ENCODE measurements at places on chromosomes 13 and 19. TPM values are rescaled to one million over a fixed set of nuclear protein-coding genes. Genes with fewer than 3 reads are reported as not detected.
A peak's percentile ranks its signal among the peaks of the same experiment; 100 is the strongest.

- no peak for DNase-seq
Observed at GRCh38 chr19:28936001-28936400, 276.9 kb downstream of the UQCRFS1 start.

Gene GPR183
- total RNA-seq: 43.7 TPM

- no peak for DNase-seq
Observed at GRCh38 chr13:82898586-82898985, 983.7 kb downstream of the SLITRK1 start.

DNA sequence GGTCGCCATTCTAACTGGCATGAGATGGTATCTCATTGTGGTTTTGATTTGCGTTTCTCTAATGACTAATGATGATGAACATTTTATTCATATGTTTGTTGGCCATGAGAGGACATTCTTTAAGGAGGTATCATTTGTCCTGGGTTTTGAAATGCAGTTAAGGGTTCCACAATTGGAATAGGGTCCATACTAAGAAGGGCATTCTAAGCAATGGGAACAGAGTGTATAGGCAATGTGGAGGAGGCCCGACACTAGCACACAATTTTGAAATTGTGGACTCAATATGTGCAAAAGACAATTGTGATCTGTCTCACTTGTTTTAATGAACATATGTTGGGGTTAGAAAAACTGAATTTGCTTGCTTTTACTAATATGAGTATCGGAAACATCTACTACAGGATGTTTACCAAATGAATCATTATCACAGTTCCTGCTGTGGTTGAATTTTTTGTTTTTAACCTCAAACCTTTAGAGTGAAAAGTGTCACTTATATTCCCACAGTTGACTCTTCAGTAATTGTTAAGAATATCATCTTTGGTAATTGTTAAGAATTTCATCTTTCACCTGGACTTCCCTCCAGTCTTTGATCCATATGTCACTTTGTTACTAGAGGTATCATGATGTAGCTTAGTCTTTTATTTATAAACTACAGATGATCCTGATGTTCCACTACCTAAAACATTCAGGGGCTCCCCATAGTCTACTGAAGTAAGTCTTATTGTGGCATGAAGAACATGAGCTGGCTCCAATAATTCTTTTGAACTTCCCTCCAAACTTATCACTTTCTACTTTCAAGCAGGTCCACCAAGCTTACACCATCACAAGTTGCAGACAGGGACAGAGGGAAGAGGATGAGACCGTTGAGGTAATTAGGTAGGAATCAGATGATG, 109.7 kb upstream of the KLF12 start:
- DNase-seq: peak; percentile 21

GRCh38 chr19:35740108-35740422, 2.2 kb downstream of the IGFLR1 start:
- DNase-seq: no peak

DNA sequence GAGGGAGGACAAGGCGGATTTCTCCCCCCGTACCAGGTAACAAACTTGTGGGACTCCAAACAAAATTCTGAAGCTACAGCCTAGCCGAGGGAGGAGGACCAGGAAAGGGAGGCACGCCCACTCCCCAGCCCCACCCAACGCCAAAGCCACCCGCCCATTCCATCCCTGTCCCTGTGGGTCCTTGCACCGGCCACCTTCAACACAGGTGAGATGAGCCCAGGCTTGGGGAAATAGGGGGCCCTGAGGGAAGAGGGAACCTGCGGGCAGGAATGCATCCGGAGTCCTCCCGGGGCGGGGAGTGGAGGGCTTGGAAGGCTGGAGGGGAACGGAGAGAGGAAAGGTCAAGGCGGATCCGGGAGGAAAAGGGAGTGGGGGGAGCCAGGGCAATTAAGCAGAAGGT, at the start of gene BEST2:
Gene BEST2, plus strand, starts transcription at position 157 of the 400 bp plus-strand sequence. CDS start 802 bp downstream, outside the sequence.
- no peak for DNase-seq

Gene EBI3
- 4.0 TPM for total RNA-seq

- DNase-seq: no peak
Observed at GRCh38 chr19:2424686-2425621, 2.4 kb downstream of the TIMM13 start.

Gene CEACAM3
- not detected for total RNA-seq

DNA sequence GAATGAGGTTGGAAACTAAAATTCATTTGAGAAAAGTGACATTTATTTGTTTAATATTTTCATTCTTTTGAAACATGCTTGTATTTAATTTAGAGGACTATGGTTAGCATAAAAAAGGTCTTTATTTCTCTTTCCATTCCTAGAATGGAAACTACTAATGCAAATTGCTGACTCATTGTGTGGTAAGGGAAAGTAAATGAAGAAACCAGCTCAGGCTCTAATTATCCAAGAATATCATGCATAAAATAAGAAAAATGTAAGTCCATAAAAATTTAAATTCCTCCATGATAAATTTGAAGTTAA, 777.0 kb upstream of the SLITRK1 start:
- no peak for DNase-seq

GRCh38 chr13:20206065-20206697, 13.4 kb upstream of the GJB2 start:
- no peak for DNase-seq

- no peak for DNase-seq
Observed at GRCh38 chr19:23882493-23882892, 32.2 kb upstream of the ZNF726 start.

Gene ZNF382
- total RNA-seq: 13.5 TPM

DNA sequence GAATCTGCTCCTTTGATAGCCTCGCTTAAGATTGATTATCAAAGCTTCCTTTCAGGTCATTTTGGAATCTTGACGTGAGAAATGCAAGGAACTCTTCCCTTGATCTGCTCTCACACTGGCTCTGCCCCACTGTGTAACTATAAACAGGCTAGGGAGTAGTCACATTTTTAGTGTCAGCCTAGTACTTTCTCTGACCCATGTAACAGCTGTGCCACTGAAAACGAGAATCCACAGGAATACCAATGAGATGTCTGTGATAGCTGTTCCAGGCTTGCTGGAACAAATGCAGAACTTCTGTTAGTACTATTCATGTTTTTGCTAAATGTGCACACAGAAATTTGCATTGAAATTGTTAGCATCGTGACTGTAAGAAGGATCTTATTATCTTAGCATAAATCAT, 221.3 kb downstream of the MYO16 start:
- DNase-seq: no peak

Gene GNA15
- 140 TPM for total RNA-seq

DNA sequence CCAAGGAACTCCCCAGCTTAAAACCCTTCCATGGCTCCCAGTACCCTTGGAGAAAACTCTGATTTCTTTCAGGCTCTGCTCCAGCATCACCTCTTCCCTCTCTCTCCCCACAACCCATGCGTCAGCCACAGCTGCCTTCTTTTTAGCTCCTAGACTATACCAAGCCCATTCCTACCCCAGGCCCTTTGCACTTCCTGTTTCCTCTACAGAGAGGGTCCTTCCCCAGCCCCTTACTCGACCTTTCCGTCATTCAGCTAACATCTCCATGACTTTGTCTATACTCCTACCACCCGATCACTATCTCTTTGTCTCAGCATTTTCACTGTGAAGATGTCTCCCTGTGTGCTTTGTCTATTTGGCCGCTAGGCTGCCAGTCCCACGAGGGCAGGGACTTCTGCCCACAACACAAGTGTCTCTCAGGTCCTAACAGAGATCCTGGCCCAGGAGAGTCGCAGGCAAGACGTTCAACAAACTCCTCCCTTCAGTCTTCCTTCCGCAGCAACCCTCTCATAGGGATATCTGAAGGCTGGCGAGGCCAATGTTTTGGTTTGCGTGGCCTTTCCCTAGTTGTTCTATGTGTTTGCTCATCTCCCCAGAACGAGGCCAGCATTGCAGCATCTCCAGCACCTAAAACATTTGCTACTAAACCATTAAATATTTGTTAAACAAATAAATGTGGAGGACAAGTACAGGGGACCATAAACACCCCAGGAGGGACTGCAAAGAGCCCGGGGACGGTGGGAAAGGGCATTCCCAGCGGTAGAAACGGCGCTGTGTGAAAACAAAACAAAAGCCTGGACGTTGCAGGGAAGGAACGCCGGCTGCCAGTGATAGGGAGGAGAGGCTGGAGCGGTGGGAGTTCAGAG, 816 bp downstream of the CCNP start:
- no peak for DNase-seq

Gene PSG3
- not detected for total RNA-seq

- no peak for DNase-seq
Observed at GRCh38 chr19:6263735-6264444, 15.9 kb downstream of the MLLT1 start.

GRCh38 chr19:43101950-43102349, 19.4 kb upstream of the PSG2 start:
- DNase-seq: no peak

- peak; percentile 98 for DNase-seq
Observed at GRCh38 chr19:39480337-39481228, at the start of gene TIMM50. TSS of gene TIMM50 (plus strand) at chr19:39480838. CDS start at chr19:39480854, 16 bp downstream.

- DNase-seq: no peak
Observed at GRCh38 chr13:37357548-37357947, 241.0 kb downstream of the POSTN start.

DNA sequence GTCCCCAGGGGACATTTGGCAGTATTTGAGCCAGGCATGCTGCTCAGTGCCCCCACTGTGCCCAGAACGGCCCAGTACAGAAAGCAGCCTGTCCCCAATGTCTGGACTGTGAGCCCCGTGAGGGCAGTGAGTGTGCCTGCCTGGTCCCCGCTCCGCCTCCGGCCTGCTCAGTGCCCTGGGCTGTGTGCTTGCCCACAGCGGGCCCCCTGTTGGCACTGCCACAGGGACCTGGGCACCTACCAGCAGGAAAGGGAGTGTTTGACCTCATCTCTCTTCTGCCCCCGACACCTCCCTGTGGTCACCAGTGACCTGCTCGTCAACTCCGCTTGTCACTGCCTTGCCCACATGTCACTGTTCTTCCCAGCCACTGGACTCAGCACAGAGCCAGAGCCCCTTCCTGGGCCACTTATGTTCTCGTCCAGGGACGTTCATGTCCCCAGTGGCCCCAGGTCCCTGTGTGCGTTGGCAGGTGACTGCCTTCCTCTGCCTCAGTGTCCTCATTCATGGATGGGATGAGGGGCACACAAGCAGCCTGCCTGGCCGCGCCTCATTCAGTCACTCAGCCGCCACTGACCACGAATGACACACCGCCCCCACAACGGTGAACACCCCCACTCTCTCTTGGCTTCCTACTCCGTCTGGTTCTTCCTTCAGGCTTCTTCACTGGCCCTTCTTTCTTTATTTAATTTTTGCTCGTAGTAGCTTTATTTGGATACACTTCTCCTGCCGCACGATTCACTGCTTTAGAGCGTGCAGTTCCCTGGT, 2.8 kb downstream of the FZR1 start:
- no peak for DNase-seq

Gene FPR1
- total RNA-seq: not detected

Gene CGB5
- not detected for total RNA-seq

DNA sequence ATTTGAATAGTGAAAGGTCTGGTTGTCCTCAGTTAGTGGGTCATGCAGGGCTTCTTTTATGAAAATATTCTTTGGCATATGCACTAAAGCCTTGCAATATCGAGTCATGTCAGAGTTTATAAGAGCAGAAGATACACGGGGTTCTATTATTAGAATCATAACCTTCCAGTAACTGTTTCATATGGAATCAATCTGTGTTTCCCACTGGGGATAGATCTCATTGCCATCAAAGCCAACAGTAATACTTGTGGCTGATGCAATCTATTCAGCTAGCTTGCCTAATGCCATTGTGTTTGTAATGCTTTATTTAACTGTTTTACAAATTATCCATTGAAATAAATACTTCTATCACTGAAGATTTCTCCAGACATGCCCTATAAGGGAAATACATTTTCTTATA, 746.9 kb upstream of the PCDH9 start:
- DNase-seq: no peak

DNA sequence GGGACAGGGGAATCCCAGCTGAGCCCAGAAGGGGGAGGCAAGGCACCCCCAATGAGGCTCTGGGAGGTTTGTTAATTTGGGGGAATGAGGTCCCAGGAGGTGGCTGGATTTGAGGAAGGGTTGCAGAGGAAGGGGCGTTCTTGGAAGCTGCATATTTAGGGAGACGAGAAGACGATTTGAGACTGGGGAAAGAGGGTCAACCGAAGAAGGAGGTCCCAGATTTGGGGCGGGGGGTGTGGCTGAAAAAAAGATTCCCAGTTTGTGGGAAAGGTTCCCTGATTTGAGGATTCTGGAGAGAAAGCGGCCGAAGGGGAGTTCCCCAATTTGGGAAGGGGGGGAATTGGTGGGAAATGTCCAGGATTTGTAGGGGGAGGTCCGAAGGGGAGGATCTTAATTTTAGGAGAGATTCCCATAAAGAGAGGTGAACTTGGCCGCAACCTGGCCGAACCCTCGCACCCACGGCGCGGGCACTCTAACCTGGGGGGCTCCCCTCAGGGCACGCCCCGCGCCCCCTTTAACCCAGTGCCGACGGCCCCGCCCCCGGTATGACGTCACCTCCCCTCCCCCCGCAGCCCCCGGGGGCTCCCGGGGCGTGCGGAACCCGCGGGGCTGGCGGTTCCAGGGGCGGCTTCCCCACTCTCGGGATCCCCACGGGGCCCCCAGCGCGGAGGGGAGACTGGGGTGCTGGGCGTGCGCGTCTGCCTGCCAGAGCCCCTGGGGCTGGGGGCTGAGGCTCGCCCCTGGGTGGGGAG, 1.2 kb downstream of the PTPRS start:
- DNase-seq: no peak

DNA sequence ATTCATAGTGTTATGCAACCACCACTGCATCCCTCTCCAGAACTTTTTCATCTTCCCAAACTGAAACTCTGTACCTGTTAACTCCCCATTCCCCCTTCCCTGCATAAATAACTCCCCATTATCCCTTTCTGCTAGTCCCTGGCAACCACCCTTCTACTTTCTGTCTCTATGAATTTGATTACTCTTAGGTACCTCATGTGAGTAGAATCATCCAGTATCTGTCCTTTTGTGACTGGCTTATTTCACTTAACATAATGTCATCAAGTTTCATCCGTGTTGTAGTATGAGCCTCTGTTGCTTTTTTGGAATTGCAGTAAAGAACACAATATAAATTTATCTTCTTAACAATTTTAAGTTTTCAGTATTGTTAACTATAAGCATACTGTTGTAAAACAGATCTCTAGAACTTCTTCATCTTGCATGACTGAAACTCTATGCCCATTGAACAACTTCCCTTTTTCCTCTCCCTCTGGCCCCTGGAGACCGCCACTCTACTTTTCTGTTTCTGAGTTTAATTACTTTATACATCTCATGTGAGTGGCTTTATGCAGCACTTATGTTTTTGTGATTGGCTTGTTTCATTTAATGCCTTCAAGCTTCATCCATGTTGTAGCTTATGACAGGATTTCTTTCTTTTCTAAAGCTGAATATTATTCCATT, 87.3 kb upstream of the ABCC4 start:
- no peak for DNase-seq

- peak; percentile 29 for DNase-seq
Observed at GRCh38 chr19:45253396-45254027, 2.4 kb downstream of the MARK4 start.

GRCh38 chr13:48563626-48564025, 30.7 kb upstream of the RCBTB2 start:
- no peak for DNase-seq

Gene DPY19L3
- total RNA-seq: 9.5 TPM

Gene NAPSA
- total RNA-seq: 3.2 TPM

All from activated CD4-positive, alpha-beta memory T cell treated with anti-CD3 and anti-CD28 coated beads, Interleukin-2, amount 10 ng/mL, durations not matched to agents 7 days and 5 days (primary cell).